ENCODE measurements at places on chromosomes 2 and 18.
A peak's percentile ranks its signal among the peaks of the same experiment; 100 is the strongest.

DNA sequence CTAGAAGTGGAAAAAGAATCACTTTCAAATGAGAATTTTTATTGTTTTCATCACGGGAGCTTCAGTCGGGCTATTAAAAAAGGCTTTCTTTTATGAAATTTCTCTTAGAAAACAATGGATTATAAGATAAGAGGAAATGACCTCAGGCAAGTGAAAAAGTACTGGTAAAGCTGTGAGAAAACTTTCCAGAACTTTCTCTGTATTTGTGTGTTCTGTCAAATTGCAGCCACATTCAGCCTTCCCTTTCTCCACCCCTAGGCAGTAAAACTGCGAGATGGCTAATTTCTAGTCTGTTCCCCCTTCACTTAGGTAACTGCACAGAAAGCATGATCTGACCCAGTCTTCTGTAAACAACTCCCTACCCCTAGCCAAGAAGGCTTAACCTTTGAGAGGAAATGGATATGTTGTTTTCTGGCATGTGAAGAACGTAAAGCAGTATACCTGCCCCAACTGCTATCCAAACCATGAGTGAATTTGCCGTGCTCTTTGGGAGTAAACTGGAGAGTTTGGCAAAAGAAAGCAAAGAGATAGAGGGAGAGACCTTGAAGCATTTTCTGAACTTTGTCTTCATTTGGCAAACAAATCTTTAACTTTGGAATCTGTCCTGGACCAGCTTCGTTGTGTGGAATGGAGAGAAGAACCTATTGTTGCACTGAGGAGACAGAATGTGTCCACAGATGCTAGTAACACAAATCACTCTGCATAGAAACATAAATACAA, 105.4 kb downstream of the ETAA1 start:
- no peak for DNase-seq

DNA sequence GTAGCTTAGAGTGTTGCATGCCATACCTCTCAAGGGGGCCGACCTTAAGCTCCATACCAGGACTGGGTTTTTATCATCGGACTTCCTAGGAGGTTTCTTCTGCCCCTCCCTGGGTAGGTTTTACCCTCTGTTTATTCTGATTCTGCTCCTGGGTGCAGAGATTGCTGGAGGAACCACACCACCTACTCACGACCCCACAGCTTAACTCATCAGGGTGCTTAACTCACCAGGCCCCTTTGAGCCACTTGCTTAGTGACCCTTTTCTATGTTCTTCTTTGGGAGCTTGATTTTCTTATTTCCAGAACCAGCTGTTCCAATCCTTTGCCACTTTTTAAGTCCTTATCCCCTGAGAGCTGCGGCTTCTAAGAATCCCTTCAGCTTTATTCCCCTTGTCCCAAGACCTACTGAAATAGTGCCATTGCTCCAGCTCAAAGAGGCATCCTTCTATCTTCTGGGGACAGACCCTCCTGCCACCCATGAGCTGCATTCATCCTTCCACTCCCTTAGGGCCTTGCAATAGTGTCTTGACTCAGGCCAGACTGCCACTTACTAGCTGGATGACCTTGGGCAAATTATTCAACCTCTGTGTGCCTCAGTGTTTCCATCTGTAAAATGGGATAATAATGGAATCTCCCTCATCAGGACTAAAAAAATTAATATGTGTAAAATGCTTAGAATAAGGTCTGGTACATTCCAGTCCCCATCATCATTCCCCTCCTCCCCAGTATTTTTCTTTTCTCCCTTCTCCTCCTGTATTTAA, 5.8 kb downstream of the OXER1 start:
- DNase-seq = no peak

DNA sequence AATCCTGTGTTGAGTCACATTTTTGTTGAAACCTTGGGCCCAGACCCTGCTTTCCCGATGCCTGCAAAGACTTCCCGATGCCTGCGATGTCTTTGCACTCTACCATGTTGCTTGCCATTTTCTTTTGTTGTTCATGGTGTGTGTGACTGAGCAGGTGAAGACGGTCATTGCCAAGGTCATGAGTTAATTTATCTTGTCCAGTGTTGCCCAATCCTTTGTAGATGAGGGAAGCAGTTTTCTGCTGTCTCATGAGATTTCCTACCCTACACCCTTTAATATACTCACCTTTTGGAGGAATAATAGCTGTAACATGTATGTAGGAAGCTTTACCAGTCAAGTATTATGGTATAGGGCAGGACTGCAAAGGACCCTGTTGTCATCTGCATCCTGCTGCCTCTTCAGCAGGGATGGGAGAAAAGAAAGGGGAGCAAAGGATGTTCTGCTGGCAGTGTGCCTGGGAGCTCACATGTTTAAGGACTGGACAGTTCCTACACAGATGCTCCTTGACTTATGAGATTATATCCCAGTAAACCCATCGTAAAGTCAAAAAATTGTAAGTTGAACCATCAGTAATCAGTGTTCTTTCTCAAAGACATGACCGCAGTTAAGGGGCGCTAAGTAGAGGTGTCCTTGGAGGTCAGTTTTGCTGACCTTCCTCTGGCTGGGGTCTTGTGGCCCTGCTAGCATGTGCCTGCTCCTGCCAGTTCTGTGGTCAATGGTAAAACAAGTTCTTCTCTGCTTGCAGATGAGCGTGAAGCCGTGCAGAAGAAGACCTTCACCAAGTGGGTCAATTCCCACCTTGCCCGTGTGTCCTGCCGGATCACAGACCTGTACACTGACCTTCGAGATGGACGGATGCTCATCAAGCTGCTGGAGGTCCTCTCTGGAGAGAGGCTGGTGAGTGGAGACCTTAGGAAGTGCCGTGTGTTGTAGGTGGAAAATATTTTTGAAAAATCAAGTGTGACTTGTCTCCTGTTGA, 124.8 kb upstream of the EML6 start:
- no peak for DNase-seq

GRCh38 chr2:171598713-171599319, 76.5 kb downstream of the CYBRD1 start:
- DNase-seq = peak; percentile 26

DNA sequence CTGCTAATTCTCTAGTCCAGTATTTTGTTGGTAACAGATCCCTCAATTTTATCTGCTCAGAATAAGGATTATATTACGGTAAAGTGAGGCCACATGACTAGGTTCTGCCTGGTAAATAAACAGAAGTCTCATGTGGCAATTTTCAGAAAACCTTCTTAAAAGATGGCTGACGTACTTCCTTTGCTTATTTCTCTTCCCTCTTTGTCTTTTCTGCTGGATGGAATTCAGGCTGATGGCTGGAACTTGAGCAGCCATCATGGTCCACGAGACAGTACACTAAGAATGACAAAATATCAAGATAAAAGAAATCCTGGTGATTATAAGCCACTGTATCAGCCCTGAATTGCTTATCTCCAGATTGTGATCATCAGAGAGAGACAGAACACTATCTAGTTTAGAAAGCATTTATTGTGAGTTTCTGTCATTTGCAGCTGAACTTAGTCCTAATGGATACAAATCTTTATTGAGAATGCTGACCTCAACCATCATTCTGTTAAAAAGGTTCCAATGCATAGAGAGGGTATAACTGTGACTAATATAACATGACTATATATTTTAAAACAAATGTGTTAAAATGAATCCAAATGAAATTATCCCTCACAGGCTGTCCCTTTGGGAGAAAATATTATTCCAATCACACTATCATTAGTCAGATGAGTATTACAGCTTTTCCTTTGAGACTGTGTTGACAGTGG, 31.8 kb upstream of the SLC8A1 start:
- DNase-seq = no peak

- no peak for DNase-seq
Measured at GRCh38 chr2:221197225-221197856, 374.8 kb downstream of the EPHA4 start.

DNA sequence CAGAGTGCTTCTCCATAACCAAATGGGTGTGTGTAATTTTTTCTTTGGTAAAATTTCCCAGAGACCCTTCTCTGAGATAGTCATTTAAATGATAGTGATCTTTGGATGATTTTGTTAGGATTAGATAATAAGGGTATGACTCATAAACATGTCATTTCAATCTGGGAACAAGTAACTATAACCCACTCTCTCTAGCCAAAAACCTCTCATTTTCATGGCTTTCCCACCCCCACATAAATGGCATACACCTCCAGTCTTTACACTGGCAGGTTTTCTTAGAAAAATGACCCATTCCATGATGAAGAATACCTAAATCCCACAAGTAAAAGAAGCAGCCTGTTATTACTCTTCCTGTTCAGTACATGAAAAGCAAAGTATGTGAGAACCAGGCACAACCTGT, 572.0 kb upstream of the ZEB2 start:
- no peak for DNase-seq

DNA sequence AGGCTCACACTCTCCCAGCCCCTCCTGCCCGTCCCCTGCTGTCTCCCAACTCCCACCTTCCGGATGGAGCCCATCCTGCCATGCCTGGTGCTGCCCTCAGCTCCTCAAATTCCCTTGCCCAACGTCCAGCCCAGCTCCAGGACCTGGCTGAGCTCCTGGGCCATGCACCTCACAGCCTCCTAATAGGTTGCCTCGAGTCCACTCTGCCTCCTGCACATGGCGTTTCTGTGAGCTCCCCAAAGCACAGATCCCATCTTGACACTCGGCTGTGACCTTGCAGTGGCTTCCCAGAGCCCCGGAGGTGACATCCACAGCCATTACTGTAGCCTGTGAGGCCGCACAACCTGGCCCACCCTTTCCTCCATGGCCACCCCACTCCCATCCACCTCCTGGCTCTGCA, 191.9 kb upstream of the SALL3 start:
- no peak for DNase-seq

DNA sequence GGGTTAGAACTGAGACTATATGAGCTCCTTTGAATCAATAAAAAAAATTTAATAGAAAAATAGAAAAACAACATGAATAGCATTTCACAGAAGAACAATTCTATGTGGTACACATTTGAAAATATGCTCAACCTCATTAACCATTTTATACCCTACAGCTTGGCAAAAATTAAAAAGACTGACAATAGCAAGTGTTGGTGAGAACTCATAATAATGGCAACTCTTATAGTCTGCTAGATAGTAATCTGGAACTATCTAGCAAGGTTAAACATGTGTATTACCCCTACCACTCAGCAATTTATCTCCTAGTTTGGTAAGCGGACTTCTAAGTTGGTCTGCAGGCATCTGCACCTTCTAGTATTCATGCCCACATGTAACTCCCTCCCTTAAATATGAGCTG, 67.8 kb downstream of the CYBRD1 start:
- no peak for DNase-seq

DNA sequence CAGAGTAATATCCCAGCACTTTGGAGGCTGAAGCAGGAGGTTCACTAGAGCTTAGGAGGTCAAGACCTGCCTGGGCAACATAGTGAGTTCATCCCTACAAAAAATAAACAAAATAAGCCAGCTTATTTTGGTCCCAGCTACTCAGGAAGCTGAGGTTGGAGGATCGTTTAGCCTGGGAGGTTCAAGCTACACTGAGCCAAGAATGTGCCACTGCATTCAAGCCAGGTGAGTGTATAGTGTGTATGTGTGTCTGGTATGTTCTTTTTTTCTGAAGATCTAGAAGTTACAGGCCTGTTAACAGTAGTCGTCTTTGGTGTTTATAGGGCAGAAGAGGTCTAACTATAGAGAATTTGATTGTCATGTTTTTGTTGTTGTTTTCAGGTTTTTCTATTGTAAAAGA, 40.2 kb downstream of the ZC3H15 start:
- no peak for DNase-seq
